ENCODE measurements at places on chromosomes 7 and 10.

GRCh38 chr10:22010973-22011408 is 7.5 kb upstream of the DNAJC1 start:
- no peak for DNase-seq

GRCh38 chr7:1054438-1054837 is 10.1 kb downstream of the GPR146 start:
- no peak for DNase-seq

DNA sequence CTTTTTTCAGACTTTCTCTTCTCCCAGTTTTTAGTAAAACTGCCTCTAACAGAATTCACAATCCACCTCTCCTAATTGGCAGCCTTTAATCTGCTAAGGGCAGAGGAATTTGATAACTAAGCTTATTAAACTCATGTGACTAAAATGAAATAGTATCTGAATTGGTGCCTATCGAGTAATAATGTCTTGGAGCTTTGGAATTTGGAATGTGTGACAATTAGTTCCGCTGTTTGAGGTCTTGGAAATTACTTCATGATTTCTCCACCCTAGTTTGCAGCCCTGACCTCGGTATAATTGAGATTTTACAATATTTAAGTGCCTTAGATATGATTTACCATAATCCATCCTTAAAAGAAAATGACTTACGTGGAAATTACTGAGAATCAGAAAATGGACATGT is 190.4 kb upstream of the NEBL start:
- DNase-seq: no peak

DNA sequence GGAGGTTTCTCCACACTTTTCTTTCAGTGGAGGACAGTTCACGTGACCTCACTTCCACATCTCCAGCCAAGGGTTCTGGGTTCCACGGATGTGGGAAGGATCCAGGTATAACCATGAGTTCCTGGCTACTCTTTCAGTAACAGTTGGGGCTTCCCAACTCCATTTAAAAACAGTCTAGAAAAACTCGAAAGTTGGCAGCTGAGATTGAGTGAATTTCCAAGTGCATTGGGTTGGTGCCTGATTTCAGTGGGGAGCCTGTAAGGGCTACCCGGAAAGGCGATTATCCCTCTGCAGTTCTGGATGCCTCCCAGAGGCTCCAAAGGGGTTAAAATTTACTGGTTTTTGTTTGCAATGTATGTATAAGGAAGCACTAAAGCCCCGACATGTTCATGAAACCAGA is 24.3 kb downstream of the LHFPL3 start:
- DNase-seq: no peak

GRCh38 chr7:47596502-47597202 is 14.7 kb upstream of the TNS3 start:
- no peak for DNase-seq

- DNase-seq: no peak
These were observed 22.6 kb upstream of the VDAC2 start for GRCh38 chr10:75187961-75188426.

DNA sequence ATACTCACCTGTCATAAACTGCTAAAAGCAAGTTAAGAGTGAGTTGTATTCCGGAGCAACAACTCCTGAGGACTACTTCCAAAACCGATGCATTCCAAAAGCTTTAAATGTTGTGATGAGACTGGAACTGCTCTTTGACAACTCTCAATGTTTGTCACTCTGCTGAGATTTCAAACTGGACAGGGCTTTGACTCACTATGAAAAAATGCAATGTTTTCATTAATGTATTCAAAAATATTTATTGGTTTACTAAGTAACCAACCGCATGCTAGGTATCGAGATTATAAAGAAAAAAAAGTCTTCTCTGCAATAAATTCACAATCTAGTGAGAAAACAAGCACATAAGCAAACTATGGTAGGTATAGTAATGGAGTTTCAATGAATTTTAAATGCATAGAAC is 107.9 kb upstream of the GNAI1 start:
- DNase-seq: no peak

- no peak for DNase-seq
These were observed 44.7 kb downstream of the AVL9 start for GRCh38 chr7:32539919-32540531.

- DNase-seq: no peak
These were observed 8.3 kb downstream of the FGF8 start for GRCh38 chr10:101767600-101767945.

GRCh38 chr10:56258991-56259390 is 102.1 kb downstream of the ZWINT start:
- no peak for DNase-seq

- DNase-seq: no peak
These were observed 274.8 kb downstream of the FGFR2 start for GRCh38 chr10:121323443-121323842.

- DNase-seq: no peak
These were observed 6.9 kb downstream of the FAM241B start for GRCh38 chr10:69636626-69637605.

- DNase-seq: no peak
These were observed 40.6 kb downstream of the PYROXD2 start for GRCh38 chr10:98374217-98374985.

DNA sequence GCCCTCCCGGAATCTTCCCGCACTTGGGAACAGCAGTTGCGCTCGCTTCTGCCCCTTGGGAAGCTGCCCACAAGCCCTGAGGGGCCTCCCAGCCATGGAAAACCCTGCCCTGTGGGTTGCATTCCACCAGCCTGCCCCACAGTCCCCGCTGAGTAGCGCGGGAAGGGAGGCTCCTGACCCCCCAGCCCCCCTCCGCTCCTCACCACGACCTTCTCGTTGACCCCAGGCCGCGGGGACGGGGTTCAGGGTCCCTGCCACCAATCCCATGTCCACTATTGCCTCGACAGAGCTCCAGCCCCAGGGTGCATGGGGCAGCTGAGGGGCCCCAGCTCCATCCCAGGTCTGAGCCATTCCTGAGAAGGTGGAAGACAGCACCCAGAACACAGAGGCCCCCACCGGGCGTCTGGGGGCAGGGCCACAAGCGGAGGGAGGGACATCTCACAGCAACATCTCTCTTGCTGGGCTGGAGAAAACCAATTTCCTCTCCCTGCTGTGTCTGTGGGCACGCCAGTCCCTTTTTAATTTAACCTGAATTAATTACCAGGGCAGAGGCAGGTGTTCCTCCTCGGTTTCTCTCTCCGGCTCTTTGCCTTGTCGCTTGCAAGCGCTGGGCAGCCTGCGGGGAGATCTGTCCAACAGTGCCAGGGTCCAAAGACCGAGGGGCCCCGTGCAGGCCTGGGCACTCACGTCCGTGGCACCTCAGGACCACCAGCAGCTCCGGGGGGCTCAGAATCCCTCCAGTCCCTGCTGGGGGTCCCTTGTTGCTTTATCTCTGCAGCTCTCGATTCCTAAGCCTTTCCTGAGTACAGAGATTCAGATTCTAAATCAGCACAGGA is 57.9 kb downstream of the FOXL3 start:
- peak; percentile 9 for DNase-seq

DNA sequence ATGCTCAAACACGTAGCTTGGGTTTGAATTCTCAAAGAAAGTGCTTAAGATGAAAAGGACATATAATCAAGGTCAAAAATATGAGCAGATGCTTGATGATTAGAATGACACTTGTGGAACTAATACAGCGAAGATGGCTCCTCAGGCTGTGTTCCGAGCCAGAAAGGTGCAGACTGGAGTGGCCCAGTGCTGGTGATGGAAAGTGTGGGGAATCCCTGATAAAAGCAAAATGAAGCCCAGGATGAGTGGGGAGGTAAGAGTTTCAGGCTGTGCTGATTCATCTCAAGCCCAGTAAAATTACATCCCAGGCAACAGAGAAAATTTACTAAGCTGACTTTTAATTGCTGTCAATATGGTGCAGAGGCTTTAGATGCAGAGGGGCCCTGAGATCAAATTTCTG is 77.8 kb upstream of the IKZF1 start:
- no peak for DNase-seq

DNA sequence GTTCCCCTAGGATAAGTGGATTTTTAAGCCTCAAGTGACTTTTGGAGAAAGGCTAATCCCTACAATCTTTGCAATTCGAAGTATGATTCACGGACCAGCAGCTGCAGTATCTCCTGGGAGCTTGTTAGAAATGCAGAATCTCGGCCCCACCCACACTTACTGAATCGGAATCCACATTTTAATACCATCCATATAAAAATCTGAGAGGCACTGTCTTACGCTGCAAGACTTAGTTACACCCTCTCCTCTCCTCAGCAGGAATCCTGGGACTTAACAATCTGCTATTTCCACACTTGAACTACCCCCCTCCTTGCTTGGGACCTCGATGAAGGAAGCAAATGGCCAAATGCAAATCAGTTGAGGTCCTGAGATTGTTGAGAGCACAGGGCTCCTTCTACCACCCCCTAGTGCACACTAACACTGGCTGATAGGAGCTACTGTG is 21.0 kb downstream of the ITPRIP start:
- no peak for DNase-seq

DNA sequence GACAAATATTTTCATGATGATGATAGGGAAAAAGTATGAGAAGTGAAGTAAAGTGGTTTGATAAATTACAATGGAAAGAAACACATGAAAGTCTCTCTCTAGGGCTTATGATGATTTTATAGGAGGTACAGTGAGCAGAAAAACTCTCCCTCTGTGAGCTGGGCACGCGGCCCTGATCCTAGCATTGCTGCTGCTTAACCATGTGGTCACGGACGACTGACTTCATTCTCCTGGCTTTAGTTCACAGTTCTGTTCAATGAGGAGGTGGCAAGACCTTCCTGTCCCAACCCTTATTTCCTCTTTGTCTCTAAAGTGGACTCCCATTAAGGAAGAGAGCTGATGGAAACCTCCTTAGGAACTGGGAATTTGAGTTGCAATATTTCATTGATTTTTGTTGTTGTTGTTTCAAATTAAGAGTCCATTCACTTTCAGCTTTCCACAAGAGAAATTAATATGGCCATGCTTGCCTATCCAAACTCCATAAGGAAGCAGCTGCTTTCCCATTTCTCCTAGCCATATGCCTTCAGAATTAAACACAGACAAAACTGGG is 8.2 kb upstream of the PON3 start:
- DNase-seq: no peak

- no peak for DNase-seq
These were observed 162.8 kb downstream of the NRF1 start for GRCh38 chr7:129774359-129774758.

DNA sequence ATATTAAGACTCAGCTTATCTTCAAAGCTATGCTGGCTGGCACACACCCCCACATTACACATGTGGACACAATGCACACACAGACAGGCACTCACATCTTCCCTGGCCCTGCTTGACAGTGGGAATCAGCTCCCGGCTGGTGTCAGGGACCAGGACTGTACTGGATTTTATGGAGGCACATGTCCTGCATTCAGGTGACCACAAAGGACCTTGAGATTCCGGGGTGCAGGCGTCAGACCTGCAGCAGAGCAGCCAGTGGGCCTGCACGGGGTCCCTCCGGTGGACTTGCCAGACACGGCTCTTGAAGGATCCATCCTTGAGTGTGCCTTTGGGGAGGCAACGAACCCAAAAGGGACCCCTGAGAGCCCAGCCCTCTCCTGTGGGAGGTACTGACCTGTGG is 1.9 kb downstream of the CNPY1 start:
- no peak for DNase-seq

GRCh38 chr10:27252267-27253000 is 11.8 kb upstream of the ACBD5 start:
- peak; percentile 82 for DNase-seq

DNA sequence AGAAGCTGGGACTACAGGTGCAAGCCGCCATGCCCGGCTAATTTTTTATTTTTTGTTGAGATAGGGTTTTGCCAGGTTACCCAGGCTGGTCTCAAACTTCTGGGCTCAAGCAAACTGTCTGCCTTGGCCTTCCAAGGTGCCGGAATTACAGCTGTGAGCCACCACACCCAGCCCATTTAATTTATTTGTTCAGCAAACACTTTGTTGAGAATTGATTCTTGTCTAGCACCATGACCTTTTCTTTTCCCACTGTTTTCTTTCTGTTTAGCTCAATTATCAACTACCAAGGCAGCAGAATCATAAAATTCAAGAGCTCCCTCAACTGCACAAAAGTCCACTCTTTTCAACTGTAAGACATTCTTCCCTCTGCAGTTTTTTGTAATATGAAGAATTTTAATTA is 47.8 kb upstream of the PARD3 start:
- no peak for DNase-seq

DNA sequence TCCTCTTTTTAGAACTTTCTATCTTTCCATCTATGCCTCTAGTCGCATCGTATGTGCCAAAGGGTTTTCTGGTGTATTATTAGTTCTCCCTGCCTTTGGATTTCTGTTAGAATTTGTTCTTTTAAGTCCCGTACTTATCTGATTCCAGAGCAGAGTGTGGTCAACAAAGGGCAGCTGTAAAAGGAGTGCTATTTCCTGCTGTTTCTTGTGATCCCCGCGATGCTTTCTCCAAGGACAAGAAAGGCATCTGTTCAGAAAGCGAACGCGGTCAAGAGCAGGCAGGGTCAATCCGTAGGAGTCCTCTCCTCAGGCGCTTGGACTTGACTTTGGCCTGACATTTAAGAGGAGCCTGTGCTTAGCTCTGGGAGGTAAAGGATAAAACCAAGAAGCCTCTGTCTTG is 1152.1 kb upstream of the AUTS2 start:
- no peak for DNase-seq

GRCh38 chr7:26334166-26334859 is 42.7 kb downstream of the SNX10 start:
- DNase-seq: no peak

DNA sequence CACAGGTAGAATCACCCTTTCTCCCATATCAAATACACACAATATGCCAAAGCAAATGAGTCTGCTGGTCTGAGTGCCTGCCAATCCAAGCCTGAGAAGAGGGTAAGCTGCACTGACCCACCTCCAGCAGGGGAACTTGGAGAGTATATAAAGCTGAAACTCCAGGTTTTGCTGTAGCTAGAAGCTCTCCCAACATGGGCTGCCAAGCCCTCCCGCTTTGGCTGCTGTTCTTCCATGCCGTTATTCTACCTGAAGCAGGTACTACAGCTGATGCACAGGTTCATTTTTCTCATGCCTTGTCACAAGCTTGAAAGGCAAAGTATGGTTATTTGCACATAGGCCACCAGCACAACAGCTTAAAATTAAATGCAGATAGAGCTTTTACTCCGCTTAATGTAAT is 21.5 kb upstream of the C10orf120 start:
- no peak for DNase-seq

DNA sequence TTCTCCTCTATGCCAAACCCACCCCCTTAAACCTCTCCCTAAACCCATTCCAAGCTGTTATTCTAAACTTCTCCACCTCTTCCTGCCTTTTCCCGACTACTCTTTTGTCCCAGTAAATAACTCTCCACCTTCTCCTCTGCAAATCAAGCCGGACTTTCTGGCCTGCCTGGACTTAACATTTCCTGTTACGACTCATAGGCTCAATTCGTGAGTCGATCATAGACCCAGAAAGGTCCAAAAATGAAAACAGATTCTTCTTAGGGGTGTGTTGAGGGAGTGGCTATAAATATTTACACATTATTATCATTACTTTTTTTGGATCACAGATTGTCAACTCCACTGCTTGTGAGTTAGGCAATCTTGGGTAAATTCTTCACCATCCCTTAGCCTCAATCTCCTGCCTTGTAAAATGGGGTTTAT is 59.0 kb upstream of the HABP2 start:
- DNase-seq: no peak

- DNase-seq: no peak
These were observed 25.7 kb downstream of the COBL start for GRCh38 chr7:51290702-51291540.
